Kasumi-1 (cell line): ENCODE measurements at places on chromosomes 12 and 14.

DNA sequence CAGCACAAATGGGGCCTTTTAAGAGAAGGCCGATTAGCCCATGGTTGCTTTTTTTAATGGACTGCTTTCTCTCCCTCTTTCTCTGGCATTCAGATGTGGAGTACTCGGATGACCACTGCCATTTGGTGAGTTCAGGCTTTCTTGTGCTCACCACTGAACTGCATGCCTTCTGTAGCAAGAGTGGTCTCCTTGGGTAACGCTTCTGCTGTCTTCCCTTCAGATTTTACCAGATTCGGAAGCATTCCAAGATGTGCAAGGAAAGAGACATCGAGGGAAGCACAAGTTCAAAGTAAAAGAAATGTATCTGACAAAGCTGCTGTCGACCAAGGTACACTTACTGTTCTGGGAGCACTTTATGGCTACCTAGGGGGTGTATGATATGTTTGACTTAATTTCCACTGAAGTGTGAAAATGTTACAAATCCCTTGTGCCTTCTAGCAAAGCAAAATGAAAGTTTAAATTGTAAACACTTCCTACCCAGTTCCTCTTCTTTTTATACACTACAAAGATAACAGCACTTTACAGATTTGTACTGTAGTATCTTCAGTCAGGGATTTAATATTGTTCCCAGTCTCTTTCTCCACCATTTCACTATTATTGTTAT lies 148.8 kb downstream of the PLXNC1 start:
- no peak for DNase-seq

GRCh38 chr12:106434526-106434925 lies 77.0 kb downstream of the POLR3B start:
- no peak for DNase-seq

DNA sequence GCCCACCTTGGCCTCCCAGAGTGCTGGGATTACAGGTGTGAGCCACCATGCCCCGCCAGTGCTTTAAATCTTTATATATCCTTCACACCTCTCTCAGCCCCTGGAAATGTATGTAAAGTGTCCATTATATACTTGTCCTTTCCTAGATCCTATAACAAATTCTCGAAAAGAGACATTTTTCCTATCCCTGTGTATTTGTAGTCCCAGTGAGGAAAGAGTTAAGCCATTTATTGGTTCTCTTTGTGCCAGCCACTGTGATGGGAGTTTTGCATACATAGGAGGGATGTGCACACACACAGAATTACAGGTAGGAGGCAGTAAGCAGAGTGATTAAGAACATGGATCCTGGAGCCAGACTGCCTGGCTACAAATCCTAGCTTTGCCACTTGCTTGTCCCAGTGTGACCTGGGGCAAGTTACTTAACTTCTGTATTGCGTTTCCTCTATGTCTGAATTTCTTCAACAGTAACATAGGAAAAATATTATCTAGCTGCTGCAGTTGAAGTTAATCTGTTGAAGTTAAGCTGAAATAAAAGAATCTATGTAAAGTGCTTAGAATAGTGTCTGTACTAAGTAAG lies 2.1 kb upstream of the RABGGTA start:
- peak; percentile 7 for DNase-seq

GRCh38 chr12:93242154-93242972 lies 135.4 kb upstream of the NUDT4 start:
- no peak for DNase-seq

DNA sequence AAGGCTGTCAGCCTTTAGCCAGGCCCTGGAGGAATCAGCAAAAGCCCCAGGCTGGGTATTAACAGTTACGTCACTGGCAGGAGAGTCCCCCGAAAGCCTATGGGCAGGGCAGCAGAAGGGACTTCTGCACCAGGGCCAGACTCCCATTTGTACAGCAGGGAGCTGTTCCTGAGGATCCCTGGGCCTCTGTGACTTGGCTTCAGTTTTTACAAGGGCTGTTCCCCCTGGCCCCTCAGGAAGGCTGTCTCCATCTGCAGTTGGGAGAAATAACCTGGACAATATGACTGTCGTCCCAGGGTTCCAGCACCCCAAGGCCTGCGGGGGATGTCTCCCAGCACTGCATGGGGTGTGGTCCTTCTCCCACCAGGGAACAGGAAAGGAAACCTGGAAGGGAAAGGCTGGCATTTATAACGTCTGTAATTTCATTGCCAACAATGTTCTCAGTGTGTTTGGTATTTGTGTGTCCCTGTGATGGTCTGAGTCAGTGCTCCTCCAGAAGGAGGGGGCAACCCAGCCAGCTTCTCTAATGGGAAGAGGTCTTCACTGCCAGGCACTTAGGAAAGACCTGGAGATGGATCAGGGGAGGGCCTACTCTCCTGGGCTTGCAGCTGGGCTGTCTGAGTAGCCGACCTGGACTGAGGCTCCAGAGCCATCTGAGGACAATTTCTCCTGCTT lies 42.4 kb downstream of the ERH start:
- DNase-seq, result no peak

GRCh38 chr12:109261087-109261486 lies 48.0 kb downstream of the FOXN4 start:
- DNase-seq, result no peak

DNA sequence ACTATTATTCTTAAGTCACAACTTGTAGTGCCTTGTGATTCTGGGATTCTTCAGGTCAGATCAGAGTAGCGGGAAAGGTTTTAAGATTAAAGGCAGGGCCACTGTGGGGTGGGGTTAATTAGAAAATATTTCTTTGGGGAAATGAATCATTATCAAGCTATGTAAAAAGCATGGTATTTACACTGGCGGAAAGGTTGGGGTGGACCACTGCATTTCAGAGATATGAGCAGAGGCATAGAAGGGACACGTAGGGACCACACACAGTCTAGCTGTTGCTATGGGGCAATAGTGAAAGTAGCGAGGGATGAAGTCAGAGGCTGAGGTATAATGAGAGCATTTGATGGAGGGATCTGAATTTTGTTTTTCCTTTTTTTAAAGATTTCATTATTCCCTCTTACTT lies 31.7 kb upstream of the KCNH3 start:
- DNase-seq, result no peak

DNA sequence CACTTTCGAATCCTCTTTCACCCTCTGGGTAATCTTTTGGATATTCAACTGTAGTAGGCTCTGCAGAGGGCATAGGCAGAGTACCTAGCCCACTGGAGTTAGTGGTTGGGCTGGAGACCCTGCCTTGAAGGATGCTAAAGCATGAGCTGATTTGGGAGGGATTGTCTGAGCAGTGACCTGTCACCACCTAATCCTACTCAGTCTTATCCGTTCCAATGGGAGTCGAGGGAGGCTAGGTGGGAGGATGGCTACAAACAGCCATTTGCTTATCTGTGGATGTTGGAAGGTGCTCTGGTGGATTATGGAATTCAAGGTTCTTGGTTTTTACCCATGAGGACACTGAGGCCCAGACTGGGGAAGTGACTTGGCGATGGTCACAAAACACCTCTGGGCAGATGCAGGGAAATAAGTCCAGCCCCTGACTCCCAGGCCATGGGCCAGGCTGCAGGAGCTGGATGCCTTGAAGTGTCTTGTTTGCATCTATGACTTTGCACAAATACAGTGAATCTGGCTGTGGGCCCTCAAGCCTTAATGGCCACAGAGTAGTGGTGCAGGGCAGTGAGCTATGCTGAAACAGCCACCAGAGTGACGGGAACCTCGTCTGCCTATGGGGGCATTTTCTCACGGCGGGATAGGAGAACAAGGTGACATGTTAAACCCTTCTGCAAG lies 3.7 kb downstream of the KMT5A start:
- no peak for DNase-seq

DNA sequence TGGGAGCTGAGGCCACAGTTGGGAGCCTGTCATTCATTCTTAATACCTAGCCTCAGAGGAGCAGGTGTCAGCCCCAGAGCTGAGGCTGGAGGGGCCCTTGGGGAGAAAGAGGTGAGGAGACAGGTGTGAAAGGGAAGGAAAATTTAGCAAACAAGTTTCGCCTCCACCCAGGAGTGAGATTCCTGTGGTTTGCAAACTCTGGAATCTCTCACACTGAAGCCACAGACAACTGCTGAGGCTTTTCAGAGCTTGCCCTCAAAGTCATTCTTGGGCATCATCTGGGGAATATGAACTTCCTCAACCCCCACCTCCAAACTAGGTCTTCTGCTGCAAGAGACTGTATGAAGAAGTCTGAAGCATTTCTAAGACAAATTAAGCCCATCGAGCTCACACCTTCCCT lies 589.5 kb upstream of the TBX3 start:
- no peak for DNase-seq

DNA sequence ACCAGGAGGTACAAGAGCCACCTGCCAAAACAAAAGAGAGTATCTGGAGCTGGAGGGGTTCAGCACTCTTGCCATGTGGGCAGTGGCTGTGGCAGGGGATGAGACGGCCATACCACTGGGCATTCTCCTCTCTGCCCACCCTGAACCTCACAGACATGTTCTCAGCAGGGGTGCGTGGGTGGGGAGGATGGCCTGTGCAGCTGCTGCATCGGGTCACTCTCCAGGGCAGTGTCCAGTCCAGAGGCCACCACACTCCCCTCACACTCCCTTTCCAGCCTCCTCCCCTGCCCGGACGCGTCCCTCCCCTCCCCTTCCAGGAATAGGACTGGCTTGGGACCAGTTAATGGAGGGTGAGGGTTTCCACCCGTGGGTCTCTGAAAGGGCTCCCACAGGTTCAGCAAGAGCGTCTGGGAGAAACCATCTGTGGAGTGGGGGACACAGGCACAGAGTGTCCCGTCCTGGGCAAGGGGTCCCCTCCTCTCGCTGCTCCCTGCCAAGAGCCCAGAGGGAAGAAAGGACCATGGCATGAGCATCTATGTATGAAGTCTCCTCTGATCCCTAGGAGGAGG lies 501 bp downstream of the C1R start:
- no peak for DNase-seq

DNA sequence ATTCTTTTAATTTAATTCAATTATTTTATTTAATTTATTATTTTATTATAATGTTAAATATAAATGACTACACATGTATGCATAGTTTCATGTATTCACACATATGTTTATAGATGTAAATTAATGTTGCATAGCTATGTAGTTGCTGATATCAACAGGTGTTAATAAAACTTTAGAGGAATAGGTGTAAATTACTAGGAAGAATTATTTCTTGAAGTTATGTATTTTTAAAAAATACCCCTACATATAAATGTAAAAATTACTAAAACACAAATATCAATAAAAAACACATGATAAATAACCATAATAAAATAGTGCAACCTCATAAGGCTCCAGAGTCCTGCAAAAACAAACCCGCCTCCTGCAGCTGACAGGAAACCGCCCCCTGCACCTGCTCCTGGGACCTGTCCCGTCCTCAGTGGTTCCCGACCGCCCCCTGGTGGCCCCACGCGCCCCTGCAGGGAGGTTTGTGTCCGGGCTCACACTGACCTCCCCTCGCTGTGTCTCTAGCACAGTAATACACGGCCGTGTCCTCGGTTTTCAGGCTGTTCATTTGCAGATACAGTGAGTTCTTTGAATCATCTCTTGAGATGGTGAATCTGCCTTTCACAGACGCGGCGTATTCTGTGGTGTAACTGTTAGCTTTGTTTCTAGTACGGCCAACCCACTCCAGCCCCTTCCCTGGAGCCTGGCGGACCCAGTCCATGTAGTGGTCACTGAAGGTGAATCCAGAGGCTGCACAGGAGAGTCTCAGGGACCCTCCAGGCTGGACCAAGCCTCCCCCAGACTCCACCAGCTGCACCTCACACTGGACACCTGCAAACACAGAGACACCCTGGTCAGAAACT lies 1264.0 kb downstream of the TMEM121 start:
- peak; percentile 52 for DNase-seq

DNA sequence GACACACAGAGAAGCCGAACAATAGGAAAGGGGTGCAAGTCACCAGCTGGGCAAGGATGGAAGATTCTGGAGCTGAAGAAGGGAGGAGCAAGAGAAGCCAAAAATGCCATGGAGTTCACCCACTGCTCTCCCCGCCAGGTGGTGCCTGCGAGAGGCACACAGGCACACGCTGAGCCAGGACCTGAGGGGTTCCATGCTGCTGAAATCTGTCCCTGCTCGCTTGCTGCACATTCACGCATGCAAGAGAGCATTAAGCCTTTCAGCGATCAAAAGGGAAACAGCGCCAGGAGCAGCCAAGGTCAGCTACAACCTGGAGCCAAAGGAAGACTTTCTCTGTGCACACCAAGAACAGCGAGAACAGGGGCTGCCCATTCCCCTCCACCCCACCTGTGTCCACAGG lies 104.1 kb downstream of the ANO2 start:
- DNase-seq, result no peak

DNA sequence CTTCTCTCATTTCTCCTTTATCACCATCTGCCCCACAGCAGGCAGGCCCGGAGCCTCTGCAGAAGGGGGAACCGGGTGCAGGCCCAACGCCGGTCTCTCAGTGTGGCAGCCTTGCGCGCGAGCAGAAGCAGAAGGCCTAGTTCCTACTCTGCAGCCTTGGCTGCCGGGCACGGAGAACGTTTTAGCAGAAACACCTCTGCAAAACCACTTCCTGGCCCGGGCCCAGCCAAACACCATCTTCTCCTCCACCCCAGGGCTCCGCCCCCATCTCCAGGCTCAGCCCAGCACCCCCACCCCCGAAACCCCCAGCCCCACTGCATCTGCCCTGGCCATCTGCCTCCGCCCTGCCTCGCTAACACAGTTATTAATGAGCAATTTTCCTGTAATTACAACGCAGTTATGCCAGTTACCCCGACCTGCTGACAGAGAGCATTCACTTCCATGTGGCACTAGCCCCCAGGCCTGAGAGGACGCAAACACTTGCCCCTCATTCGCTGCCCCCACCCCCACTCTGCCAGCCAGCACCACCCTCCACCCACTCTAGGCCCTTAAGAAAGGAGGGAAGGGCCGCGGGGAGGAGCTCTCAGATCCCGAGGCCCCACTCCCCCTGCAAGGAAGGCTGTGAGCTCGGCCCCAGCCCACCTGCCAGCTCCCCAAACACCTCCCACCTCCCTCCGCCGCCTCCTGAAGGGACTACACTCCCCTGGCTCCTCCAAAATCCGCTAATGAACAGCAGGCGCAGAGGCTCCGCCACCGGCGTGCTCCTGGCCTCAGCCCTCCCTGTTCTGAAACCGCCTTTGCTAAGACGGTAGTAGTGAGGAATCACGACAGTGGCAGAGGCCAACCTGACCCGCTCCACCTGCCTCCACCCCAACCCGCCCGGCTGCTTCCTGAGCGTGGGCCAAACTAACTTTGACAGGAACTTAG lies 44.7 kb upstream of the FBRSL1 start:
- peak; percentile 76 for DNase-seq

GRCh38 chr12:69115951-69116350 lies 123.4 kb upstream of the CPSF6 start:
- DNase-seq, result no peak

GRCh38 chr12:34354239-34355200 lies 332.2 kb downstream of the ALG10 start:
- no peak for DNase-seq

- DNase-seq, result peak; percentile 86
These were observed 7.3 kb downstream of the STXBP6 start for GRCh38 chr14:25042362-25043299.

GRCh38 chr14:104267895-104268294 lies 129.5 kb downstream of the KIF26A start:
- no peak for DNase-seq
